Activated CD4-positive, alpha-beta T cell treated with anti-CD3 and anti-CD28 coated beads, Interleukin-2, amount 10 ng/mL, durations not matched to agents 7 days and 5 days (primary cell): ENCODE measurements at places on chromosomes 11 and 22.

DNA sequence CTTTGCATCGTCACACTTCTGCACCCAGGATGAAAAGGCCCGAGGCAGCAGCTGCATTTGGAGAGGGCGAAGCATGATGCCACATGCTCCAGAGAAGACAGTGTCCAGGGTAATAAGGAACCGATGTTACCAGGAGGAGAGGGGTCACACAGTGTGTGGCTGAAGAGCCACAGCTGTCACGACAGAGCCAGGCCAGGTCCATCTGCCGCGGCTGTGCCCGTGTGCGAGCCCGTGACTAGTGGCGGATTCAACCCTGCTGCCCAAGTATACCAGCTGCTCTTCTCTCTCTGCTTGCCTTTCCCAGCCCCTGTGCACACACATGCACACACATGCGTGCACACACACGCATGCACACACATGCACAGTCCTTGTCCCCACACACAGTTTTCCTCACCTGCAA lies 1432.5 kb downstream of the BRD1 start:
- DNase-seq, result no peak

- DNase-seq, result no peak
Measured at GRCh38 chr11:13663631-13664071, 4.8 kb upstream of the FAR1 start.

GRCh38 chr11:120326228-120326627 lies 1.1 kb downstream of the TLCD5 start:
- DNase-seq, result no peak

DNA sequence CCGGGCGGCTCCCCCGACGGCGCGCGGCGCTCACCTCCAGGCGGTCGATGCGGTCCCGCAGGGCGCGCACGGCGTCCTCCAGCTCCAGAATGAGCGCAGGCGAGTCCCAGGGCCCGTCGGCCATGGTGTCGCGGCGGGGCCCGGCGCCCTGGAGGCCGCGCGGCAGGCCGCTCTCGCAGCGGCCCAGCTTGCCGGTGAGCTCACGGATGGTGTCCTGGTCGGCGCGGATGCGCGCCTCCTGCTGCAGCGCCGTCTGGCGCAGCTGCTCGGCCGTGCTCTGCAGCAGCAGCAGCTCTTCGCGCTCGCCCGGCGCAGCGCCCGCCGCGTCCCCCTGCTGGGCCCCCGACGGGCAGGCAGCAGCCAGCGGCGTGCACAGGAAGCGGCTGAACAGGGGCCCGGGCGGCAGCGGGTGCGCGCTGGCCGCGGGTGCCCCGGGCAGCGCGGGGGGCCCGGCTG lies 599 bp downstream of the NPTXR start:
- DNase-seq, result peak; percentile 45
